ENCODE measurements at places on chromosomes 1 and 21. TPM values are rescaled to one million over a fixed set of nuclear protein-coding genes. Genes with fewer than 3 reads are reported as not detected.

DNA sequence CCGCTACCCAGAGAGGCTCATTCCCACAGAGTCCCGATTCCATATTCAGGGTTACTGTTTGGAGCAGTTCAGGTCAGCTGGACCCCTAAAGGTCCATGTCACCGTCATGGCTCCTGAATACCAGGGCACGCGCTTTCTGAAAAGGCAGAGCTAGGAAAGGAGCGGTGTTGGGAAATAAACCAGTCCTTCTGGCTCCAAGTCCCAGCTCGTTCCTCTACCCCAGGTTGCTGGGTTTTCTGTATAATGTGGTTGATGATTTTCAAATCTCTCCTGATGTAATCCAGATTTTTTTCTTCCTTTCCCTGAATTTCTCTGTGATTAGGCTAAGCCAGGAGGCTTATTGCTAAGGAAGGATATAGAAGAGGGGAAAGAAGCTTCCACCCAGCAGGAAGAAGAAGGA lies 14.0 kb upstream of the PKP1 start:
- no peak for DNase-seq

GRCh38 chr1:236206548-236206947 lies 64.2 kb downstream of the GPR137B start:
- no peak for DNase-seq

DNA sequence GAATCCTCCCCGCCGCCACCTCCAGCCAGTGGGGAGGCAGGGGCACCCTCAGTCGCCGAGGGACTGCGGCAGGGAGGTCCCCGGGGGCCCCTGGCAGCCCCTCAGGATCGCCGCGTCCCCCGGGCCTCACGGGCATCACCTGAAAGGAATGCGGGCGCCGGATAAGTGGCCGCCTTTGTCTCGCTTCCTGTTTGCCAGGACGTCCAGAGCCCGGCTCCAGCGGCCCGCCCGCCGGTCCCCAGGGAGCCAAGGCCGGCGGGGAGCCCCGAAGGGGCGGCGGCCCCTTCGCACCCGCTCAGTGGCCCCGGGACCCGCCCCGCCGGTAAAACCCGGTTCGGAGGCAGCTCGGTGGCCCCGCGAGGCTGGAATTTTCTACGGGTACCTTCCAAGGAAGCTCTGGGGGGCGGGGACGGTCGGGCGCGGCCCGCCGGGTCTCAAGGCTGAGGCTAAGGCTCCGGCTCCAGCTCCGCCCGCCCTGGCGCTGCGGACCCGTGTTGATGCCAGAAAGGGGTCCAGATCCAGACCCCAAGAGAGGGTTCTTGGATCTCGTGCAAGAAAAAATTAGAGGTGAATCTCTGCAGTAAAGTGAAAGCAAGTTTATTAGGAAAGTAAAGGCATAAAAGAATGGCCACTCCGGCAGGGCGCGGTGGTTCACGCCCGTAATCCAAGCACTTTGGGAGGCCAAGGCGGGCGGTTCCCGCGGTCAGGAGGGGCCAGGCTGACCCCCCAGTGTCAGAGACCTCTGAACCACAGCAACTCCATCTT lies 12.6 kb downstream of the TINAGL1 start:
- DNase-seq = no peak

DNA sequence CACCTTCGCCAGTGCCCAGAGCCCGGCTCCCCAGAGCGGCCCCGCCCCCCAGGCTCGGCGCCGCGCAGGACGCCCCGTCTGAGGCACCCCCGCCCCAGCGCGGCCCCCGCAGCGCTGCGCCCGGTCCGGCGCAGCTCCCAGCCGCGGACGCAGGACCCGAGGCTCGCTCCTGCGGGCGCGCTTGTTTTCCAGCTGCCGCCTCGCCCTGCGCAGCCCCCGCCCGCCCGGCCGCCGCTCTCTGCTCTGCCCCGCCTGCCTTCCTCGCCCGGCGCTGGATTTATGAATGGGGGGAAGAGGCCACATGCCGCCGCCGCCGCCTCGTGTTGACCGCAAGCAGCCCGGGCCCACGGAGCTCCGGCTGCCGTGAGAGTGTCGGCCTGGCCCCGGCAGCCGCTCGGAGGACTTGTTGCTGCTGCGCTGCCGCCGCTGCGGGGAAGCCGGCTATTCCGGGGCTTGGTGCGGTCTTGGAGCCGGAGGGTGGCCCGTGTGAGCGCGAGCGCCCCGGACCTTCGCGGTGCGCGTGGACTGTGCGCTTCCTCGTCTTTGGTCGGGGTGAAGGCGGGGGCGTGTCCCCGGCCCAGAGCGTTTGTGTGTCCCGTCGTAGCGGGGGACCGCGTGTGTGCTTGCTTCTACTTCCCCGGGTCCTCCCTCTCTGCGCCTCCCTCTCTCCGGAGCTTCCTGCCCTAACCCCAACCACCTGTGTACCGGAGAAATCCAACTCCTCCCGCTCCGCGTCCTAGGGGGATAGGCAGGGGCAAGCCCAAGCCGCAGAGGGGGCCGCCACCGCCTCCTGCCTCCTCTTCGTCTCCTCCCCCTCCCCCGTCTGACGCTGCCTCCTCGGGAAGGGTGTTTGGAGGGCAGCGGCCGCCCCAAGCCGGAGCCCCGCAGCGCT lies 736 bp downstream of the KCNC4 start:
- peak; percentile 67 for DNase-seq

GRCh38 chr1:71787699-71788098 lies 494.6 kb downstream of the NEGR1 start:
- DNase-seq = no peak

Gene OR2L13
- total RNA-seq = not detected

DNA sequence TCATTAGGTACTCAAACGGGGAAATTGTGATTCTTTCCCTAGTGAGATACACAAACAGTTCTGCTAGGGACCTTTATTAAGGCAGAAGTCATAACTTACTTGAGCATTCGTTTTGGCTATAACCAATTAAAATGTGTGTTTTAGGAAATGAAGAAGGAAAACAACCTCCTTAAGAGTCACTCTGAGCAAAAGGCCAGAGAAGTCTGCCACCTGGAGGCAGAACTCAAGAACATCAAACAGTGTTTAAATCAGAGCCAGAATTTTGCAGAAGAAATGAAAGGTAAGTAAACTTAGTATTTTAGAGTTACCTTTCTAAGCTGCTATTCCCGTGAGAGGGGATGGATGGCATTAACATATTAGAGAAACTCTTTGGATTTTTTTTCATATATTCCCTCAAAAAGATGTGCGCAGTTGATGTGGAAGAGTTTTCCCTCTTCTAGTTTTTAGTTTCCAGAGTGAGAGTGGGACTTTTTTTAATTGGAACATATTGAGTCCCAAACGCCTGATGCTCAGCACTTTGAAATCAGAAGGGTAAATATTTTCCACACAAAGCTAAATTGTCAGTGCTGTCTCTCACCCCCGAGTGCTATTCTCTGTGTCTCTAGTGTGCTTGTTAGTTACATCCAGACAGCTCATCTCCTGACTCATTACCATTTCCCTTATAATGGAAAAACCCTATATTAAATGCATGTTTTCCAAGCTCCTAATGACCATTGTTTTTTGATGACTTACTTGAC lies 34.9 kb downstream of the CENPF start:
- peak; percentile 40 for DNase-seq

Gene KIF17
- not detected for total RNA-seq

GRCh38 chr1:202656951-202657646 lies 53.2 kb downstream of the SYT2 start:
- DNase-seq = no peak

DNA sequence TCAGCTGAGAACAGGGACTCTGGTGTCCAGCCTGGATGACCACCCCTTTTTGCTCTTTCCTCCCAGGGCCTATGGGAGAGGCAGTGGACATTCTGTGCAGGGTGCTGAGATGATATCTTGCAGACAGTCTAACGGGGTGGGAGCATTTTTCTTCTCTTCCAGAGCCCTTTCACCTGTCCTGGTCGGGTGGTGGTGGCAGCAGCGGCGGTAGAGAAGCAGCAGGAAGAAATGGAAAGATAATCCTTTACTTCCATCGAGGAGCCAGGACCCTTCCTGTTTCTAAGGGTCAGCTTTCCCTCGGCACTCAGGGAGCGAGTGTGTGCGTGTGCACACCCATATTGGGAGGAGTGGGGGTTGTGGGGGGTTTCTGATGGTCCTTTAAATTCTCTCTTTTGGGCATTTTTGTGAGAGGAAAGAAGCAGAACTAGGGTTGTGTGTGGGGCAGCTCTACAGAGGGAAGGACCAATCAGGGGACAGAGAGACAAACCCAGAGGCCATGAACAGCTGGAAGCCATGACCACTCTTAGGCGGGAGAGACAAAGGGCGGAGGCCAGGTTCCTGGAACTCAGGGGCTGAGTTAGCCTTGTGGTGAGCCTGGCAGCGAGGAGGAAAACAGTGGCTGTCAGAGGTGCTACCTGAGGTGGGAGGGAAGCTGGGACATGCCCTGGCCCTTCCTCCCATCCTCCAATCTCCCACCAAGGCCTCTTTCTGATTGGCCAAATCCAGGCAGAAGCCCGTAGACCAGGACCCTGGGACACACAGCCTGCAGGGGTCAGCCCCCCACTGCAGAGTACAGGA lies 31.2 kb upstream of the CSF3R start:
- DNase-seq = no peak

DNA sequence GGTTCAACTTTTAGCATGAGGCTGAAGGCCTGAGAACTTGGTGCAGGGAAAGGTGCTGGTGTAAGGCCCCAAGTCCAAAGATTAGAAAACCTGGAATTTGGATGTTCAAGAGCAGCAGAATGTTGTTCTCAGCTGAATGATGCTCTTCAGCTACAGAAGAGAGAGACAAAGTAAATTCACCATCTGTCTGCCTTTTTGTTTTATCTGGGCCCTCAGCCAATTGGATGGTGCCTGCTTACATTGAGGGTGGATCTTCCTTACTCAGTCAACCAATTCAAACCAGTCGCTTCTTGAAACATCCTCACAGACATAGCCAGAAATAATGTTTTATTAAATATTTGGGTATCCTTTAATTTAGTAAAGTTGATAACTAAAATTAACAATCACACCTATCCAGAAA lies 748.2 kb upstream of the ADAMTS5 start:
- DNase-seq = no peak

DNA sequence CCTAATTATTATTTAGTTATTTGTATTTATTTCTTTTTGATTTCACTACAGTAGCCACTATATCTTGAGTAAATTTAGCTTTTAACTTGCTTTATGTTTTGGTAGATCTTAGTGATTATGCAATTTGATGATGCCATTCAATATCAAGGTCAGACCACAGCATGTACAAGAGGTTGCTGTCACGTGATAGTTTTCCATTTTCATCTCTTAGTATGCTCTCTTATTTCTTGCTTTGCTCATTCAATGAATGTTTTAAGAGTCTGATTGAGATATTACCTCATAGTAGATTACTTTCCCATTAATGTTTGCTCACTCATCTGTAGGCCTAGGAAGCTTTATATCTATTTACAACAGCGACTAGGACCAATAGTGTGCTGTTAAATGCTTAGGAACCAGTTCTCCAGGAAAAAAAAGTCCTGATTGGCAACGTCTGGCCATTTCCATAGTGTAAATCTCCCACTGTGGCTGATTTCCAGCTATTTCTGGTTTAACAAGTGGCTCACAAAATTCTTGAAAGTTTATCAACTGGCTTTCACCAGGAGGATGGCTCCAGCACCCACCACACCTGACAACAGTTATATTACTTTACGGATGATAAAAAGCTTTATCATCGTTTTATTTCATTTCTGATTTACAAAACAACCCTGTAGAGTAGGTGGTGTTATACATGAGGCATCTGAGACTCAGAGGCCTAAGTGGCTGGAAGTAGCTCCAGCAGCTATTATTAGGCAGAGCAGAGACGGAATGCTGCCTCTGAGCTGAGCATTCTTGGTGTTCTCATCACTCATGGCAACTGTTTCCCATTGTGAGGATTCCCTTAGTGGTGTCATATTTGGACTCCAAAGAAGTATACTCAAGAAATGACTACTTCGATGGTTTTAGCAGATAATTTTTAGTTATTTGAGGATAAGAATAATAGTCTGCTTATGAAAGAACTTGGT lies 235.2 kb downstream of the DISC1 start:
- DNase-seq = no peak

Gene RIPPLY3
- total RNA-seq = 0.10 TPM

Gene LPAR3
- total RNA-seq = 0.74 TPM

Gene TRAPPC10
- 82.7 TPM for total RNA-seq

DNA sequence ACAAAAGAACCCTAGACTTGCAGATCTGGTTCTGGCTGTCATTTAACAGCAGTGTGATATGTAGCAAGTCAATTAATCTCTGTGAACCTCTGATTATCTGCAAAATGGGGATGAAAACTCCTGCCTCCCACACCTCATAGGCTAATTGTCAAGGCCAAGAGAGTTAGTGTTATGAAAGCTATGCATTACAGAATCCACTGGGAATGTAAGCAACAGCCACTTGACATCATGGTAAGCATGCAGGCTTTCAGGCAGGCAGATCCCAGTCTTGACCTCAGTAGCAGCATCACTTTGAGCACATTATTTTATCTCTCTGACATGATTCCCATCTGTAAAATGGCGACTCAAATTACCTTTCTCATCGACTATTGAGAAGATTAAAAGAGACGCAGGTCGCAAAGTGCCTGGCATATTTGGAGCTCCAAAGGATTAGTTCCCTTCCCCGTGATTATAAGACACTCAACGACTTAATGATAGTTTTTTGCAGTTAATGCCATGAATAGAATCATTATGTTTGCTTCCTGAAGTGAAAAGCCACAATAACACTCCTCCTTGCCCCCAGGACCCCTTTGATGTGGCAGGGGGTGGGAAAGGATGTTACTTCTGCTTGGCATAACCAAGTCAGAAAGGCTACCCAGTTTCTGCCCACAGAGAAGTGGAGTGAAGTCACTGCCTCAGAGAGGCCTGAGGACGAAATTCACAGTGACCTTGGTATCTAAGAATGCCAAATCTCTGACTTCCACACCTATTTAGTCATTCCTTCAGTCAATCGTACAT lies 273.0 kb upstream of the NFIA start:
- no peak for DNase-seq

DNA sequence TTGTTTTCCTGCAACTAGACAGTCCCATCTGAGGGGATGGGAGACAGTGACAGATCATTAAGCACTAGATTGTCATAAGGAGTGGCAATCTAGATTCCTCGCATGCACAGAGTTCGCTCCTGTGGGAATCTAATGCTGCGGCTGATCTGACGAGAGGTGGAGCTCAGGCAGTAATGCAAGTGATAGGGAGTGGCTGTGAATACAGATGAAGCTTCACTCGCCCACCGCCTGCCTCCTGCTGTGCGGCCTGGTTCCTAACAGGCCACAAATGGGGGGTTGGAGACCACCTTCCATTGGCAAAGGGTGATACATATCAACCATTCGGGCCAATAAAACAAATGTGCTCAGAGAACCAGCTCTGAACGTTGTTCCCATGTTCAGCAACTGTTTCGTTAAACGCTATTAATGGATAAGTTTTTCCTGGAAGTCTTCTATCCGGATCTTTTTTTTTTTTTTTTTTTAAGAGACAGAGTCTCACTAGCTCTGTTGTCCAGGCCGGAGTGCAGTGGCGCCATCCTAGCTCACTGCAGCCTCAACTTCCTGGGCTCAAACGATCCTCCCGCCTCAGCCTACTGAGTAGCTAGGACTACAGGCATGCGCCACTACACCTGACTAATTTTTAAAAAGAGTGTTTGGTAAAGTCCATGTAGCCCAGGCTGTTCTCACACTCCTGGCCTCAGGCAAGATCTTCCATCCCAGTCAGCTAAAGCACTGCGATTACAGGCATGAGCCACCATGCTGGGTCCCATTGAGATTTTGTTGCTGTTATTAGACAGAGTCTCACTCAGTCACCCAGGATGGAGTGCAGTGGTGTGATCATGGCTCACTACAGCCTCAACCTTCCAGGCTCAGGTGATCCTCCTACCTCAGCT lies 8.7 kb upstream of the RSRP1 start:
- no peak for DNase-seq

Measured in activated CD8-positive, alpha-beta T cell treated with anti-CD3 and anti-CD28 coated beads, Interleukin-2, amount 10 ng/mL, durations not matched to agents 7 days and 5 days (primary cell).